ENCODE measurements at places on chromosomes 5 and 9. TPM values are rescaled to one million over a fixed set of nuclear protein-coding genes. Genes with fewer than 3 reads are reported as not detected.

NUP155 gene
- total RNA-seq: 75.3 TPM

PCDHA13 gene
- not detected for total RNA-seq

- no peak for DNase-seq
Measured at GRCh38 chr9:87569518-87569917, 71.9 kb downstream of the DAPK1 start.

DNA sequence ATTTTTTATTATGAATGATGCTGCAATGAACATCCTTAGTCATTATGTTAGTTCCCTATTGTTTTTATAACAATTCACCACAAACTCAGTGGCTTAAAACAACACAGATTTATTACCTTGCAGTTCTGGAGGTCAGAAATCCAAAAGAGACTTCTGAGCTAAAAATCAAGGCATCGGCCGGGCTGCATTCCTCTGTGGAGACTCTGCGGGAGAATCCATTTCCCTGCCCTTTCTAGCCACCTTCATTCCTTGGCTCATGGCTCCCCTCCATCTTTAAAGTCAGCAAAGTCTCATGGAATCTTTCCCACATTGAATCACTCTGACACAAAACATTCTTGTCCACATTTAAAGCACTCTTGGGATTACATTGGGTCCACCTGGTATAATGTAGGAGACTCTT is 38.6 kb downstream of the SNX18 start:
- no peak for DNase-seq

- no peak for DNase-seq
Measured at GRCh38 chr5:161546470-161547301, at the start of gene GABRB2. Gene GABRB2 (minus strand): TSS chr5:161546725. CDS start chr5:161546643, 82 bp downstream.

DNA sequence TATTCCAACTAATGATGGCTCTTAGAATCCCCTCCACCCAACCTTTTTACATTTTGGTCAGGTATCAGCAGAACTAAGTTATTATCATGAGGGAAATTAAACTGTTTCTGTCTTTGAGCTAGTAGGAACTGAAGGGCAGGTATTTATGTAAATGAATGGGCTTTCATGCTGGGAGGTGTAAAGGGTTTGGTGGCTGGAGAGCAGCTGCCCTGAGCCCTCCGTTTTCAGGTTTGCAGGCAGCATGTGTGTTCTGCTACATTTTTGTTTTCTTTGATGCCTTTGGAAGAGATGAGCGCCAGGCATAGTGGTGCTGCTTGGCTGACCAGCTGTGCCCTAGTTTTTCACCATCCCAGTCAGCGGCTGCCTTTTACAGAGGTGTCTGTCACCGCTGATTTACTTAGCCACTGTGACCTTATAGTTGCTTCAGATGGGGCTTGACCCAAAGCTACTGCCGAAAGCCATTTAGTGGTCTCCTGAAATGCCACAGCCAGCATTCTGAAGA is 231.9 kb downstream of the MAST4 start:
- DNase-seq: no peak

DNA sequence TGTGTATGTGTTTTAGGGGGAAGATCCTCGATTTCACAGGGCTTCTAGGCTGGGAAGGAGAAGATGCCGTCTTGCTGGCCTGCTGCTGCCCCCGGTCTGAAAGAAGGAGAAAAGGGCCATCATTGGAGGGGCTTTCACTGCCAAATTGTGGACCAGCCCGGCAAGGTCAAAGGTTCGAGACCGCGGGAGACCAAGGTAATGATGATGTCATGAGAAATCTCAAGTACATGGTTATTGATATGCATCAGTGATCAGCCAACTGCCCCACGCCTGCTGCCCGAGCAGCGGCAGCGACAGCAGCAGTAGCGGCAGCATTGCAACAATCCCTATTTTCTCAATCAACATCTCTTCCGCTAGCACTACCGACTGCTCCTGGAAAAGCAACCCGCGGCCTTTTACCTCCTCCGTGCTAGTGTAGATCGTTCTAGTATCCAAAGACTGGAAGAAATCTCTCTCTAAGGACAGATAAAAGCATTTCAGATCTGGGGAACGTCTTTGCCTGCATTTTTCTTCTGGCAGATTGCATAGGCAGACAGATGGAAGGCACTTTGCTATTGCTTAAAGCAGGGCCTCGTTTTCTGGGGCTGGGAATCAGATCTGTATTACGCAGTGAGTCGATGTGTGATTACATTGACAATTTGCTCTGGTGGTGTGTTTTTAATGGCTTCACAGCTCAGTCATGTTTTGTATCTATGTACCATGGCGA is 215.3 kb downstream of the MEF2C start:
- DNase-seq: no peak

DNA sequence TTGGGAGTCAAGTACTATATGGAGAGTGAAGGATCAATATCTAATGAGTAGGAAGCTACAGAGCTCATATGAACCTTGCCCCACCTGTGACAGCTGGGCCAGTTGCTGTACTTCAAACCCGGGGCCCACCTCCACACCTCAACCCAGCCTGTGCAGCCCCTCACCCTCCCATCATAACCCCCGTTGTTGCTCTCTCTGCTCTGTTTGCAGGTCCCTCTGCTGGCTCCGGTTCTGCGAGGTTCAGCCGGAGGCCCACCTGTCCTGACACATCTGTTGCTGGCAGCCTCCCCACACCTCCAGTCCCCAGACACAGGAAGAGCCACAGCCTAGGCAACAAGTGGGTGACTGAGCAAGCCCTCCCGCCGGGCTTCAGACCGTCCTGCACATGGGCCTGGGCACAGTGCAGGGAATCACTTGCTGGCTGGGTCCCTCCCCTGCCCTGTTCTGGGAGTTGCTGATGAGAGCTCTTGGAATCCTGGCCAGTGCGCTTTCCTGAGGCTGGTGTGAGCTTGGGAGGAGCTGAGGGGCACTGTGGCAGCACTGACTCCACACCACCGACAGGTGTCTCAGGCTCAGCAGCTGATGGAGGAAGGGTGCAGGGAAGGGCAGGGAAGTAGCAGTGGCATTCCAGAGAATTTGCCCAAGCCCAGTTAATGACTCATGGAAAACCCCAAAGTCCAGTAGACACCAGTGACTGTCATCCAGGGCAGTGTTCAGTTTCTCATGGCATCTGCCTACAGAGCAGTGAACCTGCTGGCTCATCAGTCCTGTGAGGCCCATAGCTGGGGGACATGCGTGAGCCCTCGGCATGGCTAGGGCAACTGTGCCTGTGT is 69.5 kb upstream of the GARNL3 start:
- no peak for DNase-seq

DNA sequence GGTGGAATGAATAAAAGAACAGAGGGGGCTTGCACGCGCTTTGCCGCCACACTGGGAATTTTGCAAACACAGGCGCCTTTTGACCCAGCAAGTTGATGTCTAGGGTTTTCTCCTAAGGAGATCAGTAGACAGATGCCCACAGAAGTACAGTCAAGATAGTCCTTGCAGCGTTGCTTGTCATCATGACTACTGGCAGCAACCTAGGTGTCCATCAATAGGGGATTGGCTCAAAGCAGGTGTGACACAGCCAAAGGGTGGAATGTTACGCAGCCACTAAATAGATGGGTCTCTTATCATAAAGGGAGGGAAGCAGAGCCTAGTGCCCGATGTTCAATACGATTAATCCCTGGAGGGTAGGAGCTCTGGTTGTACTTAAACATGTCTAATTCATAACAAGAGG is 63.8 kb upstream of the GGTA1 start:
- DNase-seq: no peak

- no peak for DNase-seq
Measured at GRCh38 chr5:107743373-107744000, 72.8 kb upstream of the EFNA5 start.

All from CD8-positive, alpha-beta memory T cell (primary cell).